CD4-positive, alpha-beta T cell treated with Interleukin-1 beta for 1 hour (primary cell): ENCODE measurements at places on chromosomes 11 and 22.

- no peak for DNase-seq
These were observed 4.3 kb downstream of the SMTN start for GRCh38 chr22:31085493-31085824.

DNA sequence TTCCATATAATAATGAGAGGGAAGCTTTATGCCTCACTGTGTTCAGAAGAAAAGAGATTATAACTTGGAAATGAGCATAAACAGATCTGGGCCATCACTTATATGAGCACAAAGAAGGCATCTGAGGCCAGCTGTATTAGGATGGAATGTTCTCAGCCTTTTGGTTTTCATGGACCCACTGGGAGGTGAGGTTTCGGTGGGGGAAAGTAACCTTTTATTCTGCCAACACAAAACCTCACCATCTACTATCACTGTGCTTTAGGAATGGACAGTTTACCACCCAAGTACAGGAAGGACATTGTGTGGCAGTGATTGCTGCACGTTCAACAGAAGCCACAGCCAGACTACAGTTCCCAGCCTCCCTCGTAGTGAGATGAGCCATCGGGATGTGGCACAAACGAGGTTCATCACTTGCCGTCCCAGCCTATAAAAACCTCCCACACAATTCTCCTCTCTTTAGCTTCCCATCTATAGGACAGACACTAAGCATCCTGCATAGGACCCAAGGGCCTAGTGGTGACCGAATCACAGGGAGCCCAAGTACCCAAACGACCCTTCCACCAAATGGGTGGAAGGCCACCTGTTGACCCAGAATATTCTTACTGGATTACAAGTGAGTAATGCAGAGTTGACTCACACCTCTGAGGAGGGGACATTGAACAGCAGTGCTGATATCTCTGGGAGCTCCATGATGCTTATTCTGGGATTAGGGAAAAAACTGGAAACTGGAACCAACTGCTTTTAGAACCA is 121.5 kb upstream of the RAG2 start:
- no peak for DNase-seq

DNA sequence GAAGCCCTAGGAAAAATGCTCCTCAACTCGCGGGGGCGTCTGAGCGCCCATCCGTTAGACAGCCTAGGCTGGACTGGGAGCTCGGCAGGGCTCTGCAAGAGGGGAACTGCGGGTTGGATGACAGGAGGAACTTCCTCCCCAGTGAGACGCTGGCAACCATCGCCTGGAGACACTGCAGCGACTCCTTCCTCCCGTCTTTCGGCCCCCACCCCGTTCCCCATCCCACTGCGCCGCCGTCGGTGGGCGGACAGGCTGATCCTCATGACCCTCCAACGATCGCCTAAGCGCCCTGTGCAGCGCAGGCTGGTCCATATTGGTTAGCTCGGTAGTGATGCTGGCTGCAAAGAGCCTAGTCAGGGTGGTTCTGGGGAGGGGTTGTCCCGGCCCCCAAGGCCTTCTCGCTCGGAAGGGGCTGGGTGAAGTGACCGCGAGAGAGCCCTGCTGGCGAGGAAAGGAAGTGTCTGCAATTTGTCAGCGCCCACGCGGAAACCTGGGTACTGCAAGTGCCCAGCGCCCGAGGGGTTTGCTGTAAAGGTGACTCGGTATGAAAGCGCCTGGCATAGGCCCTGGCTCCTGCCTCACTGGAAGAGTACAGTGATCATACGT is 638 bp downstream of the NRGN start:
- peak; percentile 65 for DNase-seq

DNA sequence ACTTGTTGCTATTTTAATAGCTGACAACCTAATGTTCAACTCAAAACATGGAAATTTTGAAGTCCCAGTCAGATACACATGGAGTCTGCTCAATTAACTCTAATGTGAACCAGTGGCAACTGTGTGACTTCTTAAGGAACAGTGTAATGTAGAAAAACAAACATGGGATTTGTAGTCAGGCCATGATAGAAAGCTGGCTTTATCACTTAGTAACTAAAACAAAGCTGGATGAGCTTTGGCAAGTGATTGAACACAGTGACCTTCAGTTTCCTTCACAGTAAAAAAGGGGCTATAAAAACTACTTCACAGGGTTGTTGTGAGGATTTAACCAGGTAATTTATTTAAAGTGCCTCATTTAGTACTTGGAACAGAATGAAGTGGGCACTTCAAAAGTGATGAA is 62.6 kb downstream of the PRCP start:
- no peak for DNase-seq

- DNase-seq = no peak
These were observed 104.7 kb downstream of the PLEKHA7 start for GRCh38 chr11:16909359-16910035.

- DNase-seq = no peak
These were observed 79.4 kb upstream of the NNMT start for GRCh38 chr11:114216796-114217180.

DNA sequence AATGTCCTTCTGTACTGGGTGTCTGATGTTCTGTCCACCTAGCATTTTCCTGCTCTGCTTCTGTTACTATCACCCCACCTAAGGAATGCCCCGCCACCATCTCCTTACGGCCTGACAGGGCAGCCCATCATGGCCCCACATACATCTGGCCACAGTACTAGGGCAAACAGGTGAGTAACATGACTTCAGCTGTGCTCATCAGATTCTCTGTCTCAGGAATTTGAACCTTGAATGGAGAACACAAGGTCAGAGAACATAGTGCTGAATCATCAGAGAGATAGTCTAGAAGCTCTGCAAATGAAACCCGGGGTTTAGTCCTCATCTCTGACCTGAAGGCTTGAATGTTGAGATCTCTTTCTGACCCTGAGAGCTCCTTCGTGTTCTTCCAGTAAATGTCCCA is 32.4 kb downstream of the ZC3H12C start:
- no peak for DNase-seq

DNA sequence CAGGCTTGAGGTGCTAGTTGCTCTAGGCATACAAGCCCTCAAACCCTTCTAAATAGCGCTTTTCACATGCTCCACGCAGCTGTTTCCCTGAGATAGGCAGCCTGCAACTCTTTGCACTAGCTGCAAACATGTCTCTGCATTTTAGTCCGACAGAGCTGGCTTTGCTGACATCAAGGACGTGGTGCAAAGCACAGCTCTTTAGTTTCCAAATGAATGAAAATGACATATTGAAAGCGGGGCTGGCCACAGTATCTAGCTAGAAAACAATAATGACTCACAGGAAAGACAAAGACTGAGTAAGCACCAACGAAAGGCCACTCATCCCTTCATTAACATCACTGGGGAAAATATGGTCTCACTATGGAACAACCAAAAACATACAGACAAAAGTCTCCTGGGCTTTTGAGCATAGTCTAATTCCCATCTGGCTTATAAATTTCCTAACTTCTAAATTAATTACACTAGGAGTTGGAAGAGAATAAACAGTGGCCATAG is 15.3 kb upstream of the ZC3H12C start:
- no peak for DNase-seq

DNA sequence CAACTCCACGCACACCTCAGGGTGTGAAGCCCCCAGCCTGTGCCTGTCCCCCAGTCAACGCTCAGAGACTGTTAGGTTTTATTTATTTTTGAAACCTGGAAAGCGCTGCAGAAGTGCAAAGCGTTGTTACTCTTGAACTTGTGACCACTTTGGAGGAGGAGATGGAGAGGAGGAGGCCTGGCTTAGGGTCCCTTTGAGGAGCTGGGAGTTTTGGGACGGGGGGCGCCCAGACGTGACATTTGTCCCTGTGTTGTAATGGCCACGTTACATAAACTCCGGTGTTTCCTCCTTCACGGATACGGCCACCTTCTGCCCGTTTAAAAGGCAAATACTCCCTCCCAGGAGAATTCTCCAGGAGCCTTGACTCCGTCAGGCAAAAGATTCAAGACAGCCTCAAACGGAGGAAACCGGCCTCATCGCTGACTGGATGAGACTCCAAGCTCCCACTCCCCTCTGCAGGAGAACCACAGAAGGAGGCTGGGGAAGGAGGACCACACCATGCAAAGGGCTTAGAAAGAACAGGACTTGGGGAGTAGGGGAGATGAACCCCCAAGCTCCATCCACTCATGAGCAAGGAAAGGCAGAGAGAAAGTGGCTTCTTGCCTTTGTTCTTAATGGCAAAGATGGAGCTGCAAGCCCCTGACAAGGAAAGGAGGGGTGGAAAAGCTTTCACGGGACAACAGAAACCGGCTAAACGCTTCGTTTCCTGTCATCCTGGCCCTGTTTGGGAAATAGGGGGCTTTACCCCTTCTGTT is 630 bp downstream of the PIK3IP1 start:
- peak; percentile 40 for DNase-seq

- DNase-seq = no peak
These were observed 4.4 kb downstream of the ASCL2 start for GRCh38 chr11:2265854-2266585.

- DNase-seq = peak; percentile 23
These were observed 495 bp downstream of the GPR137 start for GRCh38 chr11:64285885-64286800.

GRCh38 chr22:36701965-36702621 is 1.5 kb downstream of the CACNG2 start:
- no peak for DNase-seq

DNA sequence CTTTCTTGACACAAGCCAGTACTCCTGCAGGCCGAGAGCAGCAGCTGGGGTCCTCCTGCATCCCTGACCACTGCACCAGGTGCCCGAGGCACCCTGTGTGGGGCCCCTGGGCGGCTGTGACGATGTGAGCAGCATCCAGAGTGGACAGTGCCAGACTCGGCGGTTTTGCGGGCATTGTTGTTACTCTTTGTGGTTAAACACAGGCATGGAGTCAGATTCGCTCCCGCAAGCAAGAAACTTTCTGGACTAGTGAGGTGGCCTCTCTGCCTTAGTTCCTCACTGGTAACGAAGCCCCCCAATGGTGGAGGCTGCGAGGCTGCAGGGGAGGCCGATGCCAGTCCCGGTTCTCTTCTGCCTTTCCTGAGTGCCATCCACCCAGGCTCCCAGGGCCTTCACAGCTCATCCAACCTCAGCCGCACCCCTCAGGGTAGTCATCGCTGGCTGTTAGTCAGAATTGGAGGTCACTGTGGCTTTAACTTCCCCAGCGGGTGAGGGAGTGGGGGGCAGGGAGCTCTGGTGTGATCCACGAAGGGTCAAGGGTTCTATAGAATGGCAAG is 3.7 kb upstream of the CLDN5 start:
- DNase-seq = no peak

GRCh38 chr11:81829976-81830375 is 903.7 kb downstream of the FAM181B start:
- no peak for DNase-seq

DNA sequence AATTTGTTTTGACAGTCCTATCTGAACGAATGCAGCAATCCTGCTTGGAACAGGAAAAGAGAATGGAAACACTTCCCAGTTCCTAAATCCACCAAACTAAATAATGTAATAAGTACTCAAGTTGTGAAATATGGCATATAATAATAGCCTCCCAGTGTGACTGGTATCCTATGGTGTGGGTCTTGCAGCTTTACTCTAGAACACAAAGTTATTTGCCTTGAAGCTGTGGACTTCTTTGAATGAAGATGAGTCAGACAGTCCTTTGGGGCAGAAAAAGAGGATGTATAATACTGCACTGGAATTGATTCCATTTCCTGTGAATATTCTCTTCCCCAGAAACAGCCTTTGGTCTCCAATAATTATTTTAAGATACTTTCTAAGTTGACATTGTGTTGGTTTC is 887.0 kb downstream of the KCNA4 start:
- DNase-seq = no peak

DNA sequence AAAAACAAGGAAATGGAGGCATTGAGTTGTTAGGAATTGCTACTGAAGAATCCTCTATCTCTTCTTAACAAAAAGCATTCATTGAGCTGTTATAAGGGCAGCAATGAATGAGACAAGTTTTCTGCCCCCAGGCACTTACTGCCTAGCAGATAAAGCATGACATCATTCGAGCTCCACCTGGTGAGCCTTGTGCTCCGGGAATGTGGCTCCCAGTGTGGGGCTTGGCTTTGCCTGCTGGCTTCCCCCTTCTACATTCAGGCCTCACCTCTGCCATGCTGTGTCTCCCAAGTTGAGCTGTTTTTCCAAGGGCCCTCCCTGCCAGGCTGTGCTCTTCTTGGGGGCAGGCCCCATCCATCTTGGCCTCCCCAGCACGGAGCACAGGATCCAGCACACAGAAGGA is 56.9 kb upstream of the EIF3D start:
- no peak for DNase-seq

GRCh38 chr11:32152821-32153220 is 61.9 kb downstream of the RCN1 start:
- DNase-seq = no peak

- DNase-seq = no peak
These were observed 90.3 kb downstream of the TP53I11 start for GRCh38 chr11:44860346-44860745.

DNA sequence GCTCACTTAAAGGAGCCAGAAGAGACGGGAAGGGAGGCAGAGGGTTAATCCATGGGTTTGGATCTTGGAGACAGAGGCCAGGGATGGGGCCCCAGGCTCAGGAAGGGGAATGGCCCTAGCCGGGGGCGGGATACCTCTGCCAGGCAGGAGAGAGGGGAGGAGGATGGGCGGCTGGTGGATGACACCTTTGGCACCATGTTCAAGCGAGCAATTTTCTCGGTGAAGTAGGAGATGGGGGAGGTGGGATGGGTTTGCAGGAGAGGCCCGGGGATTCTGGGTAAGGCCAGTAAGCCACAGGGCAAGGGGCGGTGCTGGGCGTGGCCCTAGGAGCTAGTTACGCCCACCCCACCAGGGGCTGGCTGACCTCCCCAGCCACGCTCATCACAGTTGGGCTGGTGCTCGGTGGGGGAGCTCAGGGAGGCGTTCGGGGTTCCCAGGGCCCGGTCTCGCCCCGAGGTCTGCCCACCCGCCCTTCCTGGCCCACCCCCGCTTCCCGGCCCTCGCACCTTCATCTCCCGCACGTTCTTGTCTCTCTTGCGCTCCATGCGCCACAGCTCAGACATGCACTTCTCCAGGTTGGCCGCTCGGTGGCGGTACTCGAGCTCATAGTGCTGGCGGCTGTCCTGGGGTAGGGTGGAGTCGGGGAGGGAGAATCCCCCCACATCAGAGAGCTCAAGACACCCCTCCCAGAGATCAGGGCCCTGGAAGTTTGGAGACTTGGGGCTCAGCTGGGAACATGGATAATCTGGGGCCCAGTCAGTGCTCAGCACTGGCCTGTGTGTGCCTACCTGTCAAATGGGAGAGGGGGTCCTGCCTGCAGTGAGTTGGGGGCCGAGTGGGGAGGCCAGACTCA is 12.7 kb downstream of the BAIAP2L2 start:
- DNase-seq = no peak

GRCh38 chr22:27772984-27773498 is 28.5 kb downstream of the MN1 start:
- no peak for DNase-seq

DNA sequence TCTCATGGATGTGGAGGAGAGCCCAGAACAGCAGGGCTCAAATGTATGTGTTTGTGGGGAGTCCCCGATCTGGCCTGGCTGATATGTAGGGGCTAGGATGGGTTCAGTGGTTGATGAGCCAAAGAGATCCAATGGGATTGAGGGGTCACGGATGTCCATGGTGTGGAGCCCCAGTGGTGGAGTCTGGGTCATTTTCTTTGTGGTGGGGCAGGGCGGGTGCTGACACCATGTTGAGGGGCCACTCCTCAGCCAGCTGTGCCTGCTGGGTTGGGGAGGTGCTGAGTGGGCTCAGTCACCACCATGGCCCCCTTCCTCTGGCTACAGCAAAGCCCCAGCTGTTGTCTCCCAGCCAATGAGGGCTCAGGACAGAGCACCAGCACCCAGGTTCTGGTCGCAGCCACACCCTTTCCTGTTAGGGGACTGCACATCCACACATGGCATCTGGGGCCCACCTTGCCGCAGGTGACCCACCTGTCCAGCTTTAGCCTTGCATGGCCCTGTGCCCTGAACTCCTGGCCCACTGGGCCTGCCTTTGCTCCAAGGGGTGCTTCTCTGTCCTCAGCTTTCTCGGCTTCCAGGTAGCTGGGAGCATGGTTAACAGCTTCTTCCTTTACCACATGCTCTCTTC is 3.2 kb upstream of the GNAZ start:
- DNase-seq = no peak
